Activated CD8-positive, alpha-beta memory T cell treated with anti-CD3 and anti-CD28 coated beads for 4 hours (primary cell): ENCODE measurements at places on chromosomes 2 and 18.

DNA sequence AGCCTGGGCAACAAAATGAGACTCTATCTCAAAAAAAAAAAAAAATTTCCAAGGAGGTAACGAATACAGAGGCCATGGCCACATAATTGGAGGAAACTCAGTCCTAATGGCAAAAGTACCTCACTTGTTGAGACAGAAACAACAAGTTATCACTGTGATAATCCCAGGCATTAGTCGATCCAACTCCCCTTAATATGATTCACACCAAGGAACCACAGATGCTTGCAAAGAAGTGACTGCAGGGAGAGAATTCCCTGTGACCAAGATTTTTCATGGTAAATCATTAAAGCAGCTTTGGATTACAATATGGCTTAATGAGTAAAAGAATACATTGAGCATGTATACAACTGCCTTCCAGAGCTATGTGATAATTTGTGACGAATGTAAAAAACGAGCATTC lies 80.4 kb upstream of the RNU4ATAC start:
- DNase-seq: no peak

GRCh38 chr2:54767921-54768320 lies 44.5 kb downstream of the EML6 start:
- no peak for DNase-seq

GRCh38 chr2:156456616-156457015 lies 20.4 kb downstream of the GPD2 start:
- DNase-seq: no peak

DNA sequence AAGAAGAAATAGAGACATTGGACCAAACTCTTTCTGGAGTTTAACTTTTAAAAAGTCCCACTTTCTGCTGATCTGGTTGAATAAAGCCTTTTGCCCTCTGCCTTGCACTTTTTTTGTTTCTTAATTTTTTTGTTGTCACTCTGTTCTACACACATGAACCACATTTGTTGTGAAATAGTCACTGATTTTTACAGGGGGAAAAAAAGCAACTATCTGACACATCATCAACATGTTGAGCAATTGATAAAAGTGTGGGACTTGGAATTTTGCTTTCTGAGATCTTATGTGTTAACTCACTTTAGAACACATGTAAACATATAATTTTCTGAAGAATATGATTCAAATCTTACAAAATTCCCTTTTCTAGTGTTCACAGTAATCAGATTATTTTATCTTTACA lies 414.8 kb upstream of the FIGN start:
- no peak for DNase-seq

DNA sequence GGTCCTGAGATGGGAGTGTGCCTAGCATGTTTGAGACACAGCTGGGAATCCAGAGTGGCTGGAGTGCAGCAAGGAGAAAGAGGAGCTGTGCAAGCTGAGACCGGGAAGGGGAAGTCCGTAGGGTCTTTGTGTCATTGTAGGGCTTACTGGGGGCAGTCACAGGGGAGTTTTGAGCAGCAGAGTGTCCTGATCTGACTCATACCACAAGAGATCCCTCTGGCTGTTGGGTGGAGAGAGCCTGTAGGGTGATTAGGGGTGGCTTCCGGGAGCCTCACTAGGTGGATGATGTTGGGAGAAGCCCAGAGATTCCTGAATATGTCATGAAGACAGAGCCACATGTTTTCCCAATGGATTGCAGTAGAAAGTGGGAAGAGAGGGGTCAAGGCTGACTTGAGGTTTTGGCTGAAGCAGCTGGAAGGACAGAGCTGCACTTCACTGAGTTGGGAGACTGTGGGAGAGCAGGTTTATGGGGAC lies 30.9 kb downstream of the FHOD3 start:
- no peak for DNase-seq

GRCh38 chr2:176777262-176777661 lies 435.3 kb upstream of the HNRNPA3 start:
- DNase-seq: no peak

GRCh38 chr2:1848599-1848995 lies 104.3 kb upstream of the PXDN start:
- no peak for DNase-seq

- no peak for DNase-seq
Observed at GRCh38 chr18:77187189-77187588, 54.6 kb upstream of the MBP start.

GRCh38 chr2:235194351-235194750 lies 242.5 kb downstream of the SH3BP4 start:
- no peak for DNase-seq

- no peak for DNase-seq
Observed at GRCh38 chr2:191631754-191632153, 46.2 kb upstream of the NABP1 start.

DNA sequence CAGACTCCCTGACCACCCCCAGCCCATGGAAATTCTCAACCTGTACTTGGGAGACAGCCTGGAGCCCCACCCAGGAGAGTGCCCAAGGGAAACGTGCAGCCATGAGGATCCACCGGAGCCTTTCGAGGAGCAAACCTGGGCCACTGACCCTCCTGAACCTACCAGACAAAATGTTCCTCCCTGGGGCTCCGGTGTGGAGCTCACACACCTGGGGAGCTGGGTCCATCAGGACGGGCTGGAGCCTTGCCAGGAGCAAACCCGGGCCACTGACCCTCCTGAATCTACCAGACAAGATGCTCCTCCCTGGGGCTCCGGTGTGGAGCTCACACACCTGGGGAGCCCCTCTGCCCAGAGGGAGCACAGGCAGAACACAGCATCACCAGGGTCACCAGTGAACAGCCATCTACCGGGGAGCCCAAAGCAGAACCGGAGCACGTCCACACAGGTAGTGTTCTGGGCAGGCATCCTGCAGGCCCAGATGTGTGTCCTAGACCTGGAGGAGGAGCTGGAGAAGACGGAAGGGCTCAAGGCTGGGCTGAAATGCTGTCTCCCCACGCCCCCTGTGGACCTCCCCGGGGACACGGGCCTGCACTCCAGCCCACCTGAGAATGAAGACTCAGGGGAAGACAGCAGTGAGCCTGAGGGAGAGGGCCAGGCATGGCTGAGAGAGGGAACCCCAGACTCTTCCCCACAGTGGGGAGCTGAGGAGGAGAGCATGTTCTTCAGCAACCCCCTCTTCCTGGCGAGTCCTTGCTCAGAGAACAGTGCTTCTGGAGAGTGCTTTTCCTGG lies 8.9 kb downstream of the PSD4 start:
- no peak for DNase-seq

DNA sequence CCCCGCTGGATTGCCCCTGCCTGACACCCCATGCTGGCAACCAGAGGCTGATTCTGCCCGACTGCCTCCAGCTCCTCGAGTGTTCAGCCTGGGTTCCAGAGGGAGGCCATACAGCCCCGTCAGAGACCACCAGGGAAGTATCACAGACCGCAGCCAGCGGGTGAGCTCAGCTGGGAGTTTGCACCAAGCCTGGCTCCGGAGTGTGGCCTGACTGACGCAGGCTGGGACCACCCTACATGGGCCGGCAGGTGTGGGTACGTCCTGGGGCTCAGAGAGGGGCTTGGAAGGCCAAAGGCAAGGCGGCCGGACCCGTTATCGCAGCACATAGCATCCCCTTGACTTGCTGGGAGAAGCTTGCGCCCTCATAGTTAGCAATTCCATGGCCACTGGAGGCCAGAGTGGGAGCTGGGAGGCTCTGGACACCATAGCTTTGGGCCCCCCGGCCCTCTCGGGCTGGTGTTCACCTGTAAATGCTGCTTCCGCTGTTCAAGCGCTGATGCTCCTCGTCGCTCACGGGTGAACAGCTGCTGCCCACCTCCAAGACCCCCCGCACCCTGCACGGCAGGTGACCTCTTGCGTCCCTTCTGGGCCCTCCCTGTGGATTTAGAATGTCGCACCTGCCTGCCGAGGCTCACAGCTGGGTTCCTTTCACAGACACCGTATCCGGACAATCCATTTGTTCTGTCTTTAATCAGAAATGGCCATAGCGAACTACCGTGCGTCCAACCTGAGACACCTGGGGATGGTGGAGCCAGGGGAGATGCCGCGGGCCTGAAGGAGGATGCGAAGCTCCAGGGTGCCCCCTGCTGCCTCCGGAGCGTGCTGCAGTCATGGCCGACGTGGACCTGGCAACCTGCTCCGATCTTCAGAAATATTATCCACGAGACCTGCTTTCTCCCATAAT lies 31.2 kb upstream of the SLC66A3 start:
- no peak for DNase-seq

DNA sequence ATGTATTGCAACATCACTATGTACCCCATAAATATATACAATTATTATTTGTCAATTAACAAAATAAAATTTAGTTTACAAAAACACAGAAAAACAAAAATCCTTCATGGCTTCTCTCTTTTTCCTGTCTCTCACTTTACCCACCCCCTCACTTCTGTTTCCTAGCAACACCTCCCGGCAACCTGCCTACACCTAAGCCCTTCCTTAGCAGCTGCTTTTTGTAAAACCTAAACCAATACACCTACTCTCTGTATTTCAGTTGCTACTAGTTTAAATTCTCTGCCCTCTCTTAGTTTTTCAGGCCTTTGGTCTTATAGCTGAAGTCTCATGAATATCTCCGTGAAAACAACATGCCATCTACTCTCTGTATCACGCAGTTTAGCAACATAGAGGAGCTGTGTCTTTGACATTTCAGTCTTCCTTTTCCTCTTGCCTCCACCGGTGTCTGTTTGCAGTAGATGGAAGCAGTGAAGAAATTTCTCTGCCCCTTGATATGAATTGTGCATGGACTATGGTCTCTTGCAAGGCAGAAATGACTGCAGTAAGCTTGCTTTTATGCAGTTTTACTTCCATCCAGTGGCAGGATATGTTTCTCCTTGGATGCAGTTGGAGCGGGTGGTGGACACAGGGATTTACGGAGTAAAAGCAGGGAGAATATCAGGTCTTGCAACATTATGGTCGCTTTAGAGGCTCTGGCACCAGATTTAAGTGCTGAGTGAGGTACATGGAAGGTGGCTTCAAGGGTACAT lies 42.0 kb upstream of the ZDBF2 start:
- no peak for DNase-seq

DNA sequence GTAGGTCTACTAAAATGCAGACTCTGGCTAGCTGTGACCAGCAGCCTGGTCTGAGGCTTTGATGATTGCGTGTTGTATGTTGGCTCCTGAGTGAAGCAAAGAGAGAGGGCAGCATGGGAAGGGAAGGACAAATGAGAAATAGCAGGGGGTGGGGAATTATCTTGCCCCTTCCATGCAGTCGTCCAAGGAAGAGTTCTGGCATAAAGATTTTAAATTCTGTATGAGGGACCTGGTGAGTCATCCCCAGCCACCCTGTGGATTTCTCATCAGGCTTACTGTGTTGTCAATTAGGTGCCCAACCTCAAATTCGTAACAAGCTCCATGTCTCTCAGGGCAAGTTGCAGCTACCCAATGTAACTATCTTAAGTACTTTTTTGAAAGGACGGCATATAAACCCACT lies 72.1 kb upstream of the NOSTRIN start:
- no peak for DNase-seq

DNA sequence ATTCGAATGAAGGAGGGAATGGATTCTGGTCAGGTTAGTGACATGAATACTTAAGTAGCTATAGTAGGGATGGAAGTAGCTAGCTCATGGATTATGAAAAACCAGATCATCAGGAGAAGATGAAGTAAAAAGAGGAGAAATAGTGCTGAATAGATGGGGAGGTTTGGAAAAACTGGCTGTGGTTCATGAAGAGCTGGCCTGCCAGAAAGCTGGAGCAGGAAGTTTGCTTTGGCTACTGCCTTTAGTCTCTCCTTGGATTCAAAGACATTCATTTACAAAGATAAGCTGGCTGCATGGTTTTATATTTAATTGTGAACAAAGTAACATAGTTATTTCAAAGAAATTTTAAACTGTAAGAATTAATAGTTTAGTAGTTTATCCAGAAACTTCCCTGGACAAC lies 567.0 kb downstream of the RIT2 start:
- no peak for DNase-seq

GRCh38 chr2:66957198-66957597 lies 439.9 kb upstream of the ETAA1 start:
- DNase-seq: no peak

DNA sequence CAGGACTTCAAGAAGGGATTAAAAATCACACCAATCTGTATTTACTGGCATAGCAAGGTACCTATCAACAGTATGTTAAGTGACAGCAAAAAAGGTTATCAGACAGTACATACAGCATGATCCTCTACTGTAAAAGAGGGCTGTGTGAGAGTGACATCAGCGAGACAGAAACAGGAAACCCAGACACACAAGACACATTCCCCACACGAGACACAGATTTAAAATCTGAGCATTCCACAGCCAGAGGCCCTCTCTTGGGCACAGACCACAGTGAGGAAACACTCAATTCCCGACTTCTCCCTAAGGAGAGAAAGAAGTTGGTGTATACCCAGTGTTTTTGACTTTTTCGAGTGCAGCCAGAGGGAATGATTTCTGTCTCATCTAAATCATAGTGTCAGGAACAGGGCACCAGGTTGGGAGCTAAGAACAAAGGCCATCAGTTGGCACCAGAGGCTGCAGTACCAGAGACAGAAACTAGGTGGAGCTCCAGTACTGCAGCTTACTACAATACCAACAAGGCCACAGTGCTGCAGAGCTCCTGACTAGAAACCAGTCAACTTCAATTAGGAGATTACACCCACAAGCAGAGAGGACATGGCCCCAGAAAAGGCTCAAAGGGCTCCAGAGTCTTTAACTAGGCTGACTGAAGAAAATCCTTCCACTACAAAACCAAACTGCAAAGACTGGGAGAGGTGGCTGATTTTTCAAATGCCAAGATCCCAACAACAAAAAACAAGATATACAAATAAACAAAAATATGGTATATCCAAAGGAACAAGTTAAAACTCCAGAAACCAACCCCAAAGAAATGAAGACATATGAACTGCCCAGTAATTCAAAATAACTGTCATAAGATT lies 41.0 kb downstream of the UNC50 start:
- peak; percentile 64 for DNase-seq

DNA sequence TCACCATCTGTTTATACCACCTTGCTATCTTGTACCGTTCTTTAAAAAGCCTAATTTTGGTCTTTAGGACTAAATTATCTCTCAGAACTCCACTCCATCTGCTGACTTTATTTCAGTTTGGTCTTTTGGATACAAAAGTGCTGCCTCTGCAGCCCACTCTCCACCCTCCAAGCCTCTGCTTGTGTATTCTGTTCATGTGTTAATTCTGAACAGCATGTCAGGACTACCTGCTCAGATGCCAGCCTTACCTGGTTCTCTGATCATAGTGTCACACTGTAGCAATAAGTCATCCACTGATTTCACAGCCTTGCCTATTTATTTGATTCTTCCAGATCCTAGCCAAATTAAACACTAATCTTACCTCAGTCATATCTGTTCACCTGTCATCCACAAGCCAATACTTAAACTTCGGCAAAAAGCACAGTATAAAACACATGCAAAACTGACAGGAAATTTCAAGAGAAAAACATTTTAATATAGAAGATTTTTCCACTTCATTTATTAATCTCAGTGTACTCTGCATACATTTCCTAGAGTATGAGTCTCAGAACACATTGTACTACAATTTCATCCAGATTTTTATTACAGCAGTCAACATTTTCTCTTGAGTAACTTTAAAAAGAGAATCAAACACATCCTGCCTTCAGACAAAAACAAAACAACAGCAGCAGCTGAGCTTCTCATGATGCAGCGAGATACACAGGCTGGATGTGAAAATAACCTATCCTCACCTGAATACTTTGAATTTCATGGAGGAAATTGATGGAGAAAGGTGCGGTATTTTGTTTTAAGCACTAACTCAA lies 64.9 kb downstream of the PPP1R1C start:
- no peak for DNase-seq

GRCh38 chr2:178114462-178114861 lies 2.2 kb downstream of the RBM45 start:
- no peak for DNase-seq
